ENCODE measurements at places on chromosomes 1 and 21.

DNA sequence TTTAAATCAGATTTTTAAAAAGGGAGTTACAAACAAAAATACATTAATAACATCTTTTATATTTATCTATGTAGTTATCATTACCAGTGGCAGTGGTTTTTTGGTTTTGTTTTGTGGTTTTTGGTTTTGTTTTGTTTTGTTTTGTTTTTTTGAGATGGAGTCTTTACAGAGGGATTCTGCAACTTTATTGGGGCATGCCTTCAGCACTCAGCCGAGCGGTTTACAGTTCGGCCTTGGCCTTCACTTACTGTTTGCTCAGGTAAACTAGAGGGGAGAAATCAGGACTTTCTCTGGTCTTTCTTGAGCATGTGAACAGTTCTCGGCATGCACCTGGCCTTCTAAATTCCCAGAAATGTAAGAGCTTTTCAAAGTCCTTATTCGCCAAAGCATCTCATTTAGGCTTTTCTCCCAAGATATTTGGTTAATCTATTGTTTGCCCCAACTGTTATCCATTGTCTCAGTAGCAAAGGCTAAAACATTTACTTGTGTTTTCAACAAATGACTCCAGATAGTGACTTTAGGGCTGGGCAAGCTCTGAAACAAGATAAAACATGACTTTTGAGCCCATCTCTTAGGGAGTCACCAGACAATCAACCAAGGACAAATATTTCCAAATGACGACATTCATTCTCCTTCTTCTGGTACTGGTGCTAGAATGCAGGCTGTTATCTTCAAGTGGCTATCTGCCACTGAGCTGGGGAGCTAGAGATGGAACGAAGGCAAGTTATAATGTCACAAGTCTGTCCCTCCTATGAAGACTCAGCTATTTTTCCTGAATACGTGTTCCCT lies 48.4 kb upstream of the ADORA3 start:
- no peak for DNase-seq

DNA sequence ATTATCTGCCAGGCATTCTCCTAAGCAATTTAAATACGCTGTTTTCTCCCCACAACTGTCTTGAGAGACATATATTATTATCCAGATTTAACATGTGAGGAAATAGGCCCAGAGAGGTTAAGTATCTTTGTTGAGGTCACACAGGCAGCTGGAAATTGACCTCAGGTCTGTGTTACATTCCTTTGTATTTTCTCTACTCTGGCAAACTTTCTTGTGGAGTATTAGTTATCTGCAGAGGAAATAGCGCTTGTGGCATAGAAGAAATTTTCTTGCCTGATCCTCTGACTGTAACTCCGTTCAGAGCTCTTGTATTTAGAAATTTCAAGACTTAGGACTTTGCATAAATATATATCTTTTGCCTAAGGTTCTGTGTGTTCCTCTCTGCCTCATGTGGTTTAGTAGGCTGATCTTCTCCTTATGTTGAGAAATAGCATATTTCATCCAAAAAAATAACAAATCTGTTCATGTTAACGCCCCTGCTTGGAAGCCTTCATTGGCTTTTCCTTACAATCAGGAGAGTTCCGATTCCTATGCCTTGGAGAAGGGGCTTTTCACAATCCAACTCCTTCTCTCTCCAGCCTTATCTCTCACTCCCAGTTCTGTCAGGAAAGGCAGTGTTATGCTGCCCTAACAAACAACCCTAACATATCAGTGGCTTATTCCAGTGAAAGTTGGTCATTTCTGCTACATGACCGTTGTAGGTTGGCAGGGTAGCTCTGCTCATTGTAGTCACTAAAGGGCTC lies 2.5 kb upstream of the JUN start:
- DNase-seq, result no peak

GRCh38 chr21:33011462-33011861 lies 14.3 kb upstream of the OLIG2 start:
- no peak for DNase-seq

DNA sequence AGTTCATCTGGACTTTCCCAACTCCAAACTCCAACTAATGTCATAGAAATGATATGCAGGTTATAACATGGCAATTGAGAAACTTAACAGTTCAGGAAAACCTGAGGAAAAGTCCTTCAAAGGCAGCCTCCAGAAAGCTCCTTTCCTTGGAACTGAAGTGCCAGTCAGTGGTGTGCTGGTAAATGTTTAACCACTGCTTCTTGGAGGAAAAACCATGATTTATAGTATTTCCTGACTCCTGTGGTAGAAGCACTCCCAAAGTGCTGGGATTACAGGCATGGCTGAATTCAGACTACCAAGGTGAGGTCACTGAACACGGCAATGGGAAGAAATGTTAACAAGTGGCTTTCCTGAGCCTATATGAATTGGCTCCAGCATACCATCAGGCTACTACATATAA lies 26.7 kb upstream of the ZNHIT6 start:
- DNase-seq, result no peak

DNA sequence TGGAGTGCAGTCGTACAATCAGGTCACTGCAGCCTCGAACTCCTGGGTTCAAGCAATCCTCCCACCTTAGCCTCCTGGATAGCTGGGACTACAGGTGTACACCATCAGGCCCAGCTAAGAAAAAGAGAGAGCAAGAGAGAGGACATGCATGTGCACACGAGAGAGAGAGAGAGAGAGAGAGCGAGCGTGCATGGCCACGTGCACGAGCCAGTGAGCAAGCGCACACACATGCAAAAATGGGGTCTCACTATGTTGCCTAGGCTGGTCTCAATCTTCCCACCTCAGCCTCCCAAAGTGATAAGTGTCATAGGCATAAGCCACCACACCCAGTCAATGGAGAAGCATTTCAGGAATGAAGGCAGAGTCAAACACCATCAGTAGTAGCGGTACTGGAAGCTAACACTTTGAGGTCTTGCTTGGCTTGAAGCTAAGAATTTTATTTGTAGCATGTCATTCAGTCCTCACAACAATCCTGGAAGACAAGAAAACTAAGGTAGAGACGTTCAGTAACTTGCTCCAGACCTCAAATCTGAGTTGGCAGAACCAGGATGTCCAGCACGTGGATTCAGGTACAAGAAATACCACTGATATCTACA lies 14.5 kb downstream of the GNB1 start:
- DNase-seq, result no peak

GRCh38 chr21:14602382-14602958 lies 56.4 kb upstream of the SAMSN1 start:
- no peak for DNase-seq

- DNase-seq, result no peak
These were observed 60.0 kb downstream of the BACE2 start for GRCh38 chr21:41228006-41228370.

DNA sequence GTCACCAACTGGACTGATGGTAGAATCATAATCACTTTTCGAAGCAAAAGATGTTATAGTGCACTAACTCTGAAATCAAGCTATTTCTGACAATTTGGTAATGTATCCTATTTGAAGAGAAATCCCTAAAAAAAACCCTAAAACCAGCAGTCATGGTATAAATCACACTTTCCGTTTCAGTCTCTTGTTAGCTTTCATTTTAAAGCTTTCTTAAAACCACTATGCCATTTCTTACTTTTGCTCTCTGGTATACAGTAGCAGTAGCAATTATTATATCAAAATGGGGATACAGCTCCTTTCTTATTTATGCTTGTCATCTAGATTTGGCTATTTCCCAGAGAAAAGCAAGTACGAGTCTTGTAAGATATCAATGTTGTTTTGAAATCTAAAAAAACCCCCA lies 323.3 kb downstream of the KCTD3 start:
- DNase-seq, result no peak

DNA sequence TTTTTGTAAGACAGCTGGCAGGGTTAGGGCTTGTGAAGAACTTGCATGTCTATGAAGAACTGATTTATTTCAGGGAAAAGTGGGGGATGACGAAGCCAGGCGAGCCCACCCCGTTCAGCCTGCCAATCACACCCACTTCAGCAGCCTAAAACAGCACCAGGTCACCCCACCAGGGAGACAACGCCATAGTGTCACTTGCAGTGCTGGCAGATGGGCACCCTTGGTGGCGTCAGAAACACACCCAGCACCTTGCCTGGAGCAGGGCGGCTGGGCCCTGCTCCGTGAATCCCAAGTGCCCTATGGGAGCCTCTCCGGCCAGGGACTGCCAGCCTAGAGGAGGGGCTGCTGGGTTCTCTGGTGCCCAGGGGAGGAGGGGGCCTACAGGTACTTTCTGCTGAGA lies 5.0 kb upstream of the NADK start:
- peak; percentile 32 for DNase-seq

- DNase-seq, result no peak
These were observed 65.7 kb downstream of the CNIH3 start for GRCh38 chr1:224681816-224682215.

- no peak for DNase-seq
These were observed 3.7 kb downstream of the FOXD3 start for GRCh38 chr1:63326106-63326472.

GRCh38 chr21:45800339-45801080 lies 157.0 kb downstream of the PCBP3 start:
- no peak for DNase-seq

GRCh38 chr1:165119086-165119485 lies 237.4 kb downstream of the LMX1A start:
- no peak for DNase-seq

DNA sequence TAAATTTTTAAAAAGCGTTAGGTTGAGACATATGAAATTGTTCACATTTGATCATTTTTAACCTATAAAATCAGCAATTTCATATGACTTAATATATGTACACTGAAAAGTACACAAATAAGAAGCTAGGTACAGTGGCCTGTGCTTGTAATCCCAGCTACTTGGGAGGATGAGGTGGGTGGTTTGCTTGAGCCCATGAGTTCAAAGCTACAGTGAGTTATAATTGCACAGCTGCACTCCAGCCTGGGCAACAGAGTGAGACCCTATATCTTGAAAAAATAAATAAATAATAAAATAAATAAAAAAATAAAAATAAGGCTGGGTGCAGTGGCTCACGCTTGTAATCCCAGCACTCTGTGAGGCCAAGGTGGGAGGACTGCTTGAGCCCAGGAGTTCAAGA lies 5.2 kb upstream of the EPB41 start:
- no peak for DNase-seq

DNA sequence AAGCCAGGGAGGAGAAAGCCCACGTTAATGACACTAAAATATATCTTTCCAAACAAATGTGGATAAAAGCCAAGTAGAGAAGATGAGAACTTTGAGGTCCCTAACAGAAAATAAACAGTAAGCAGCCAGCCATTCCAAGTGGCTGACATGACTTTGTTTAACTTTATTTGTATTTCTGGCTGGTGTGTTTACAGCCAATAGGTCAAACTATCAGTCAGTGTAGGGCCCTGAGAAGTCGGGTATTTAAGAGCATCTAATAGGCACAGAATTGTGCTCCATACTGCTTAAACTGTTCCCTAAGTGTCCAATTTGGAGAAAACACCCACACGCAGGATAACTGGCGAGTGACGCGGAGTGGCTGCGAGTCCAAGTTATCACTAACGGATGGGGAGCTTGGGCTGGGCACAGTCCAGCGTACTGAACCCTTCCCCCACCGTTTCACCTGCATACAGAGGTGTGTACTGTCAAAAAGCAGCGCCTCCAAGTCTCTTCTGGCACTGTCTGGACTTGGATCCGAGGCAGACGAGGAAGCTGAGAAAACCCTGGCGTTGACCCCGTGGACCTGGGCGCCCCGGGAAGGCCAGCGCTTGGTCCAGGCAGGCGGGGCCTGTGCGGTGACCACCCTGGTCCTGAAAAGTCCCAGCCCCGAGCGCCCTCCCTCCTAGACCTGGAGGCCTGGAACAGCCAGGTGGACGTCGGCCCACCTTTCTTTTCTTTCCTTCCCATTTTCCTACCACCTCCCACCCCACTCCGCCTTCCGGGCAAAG lies 662 bp upstream of the LGALS8 start:
- peak; percentile 40 for DNase-seq

Data from activated T-cell treated with anti-CD3 and anti-CD28 coated beads, Interleukin-2, amount 50 U/mL, for 24 hours (primary cell).